ENCODE measurements at places on chromosomes 2 and 18. TPM values are rescaled to one million over a fixed set of nuclear protein-coding genes. Genes with fewer than 3 reads are reported as not detected.

Gene TTR
- total RNA-seq = not detected

Gene CXCR1
- 0.54 TPM for total RNA-seq

Gene IL36B
- total RNA-seq = not detected

Gene CNDP1
- total RNA-seq = not detected

Gene TUBA4B
- total RNA-seq = not detected

Gene CHRNG
- total RNA-seq = not detected

Gene ADAM23
- 0.32 TPM for total RNA-seq

Gene TMEM178A
- total RNA-seq = not detected

Gene NDC80
- 101 TPM for total RNA-seq

Gene OTX1
- 0.26 TPM for total RNA-seq

Gene LRRTM4
- total RNA-seq = not detected

DNA sequence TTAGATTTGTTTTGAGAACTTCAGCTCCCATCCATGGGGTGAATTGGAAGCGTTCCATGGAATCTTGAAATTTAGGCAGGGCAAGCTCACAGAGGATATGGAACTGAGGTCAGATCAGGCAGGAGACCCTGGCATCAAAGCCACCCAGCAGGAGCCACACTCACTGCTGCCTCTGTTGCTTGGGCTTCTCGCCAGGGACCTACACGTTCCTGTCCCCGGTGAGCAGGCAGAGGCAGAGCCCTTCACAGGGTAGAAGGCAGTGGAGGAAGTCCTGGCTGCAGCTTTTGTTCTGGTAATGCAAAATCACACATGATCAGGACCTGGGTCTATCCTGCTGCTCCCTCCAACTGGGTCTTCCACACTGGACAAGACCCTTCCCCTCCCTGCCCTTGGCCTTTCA is 42.1 kb downstream of the CAPN13 start:
- no peaks in the 10 kb centered on the region for H3K4me1 ChIP-seq
- no peak for DNase-seq
- H3K36me3 ChIP-seq = no peaks in the 10 kb centered on the region

- no peak overlapping the region for H3K4me3 ChIP-seq
- DNase-seq = no peak
- peaks cover 7% of the 10 kb centered on the region for H3K4me1 ChIP-seq
- H3K27ac ChIP-seq = no peak overlapping the region
- peaks cover 7% of the 10 kb centered on the region for H3K36me3 ChIP-seq
These were observed 9.5 kb downstream of the INPP1 start for GRCh38 chr2:190352668-190353536.

DNA sequence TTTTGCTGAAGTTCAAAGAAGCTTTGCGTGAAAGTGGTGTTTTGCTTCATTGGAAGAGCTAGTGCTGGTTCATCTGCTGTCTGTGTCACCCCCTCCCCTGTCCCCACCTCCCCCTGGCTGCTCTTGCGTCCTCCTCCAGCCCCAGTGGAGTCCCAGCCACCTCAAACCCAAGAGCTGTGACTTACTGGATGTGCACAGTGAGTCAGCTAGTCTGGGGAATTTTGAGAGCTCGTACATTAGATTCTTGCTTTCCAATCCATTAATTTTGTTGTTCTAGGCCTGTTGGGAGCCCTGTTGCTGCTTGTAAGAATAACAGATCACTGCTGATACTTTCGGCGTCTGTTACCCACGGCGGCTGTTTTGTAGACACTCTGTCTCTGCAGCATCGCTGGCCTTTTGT is 412.1 kb downstream of the TSN start:
- no peak overlapping the region for H3K4me3 ChIP-seq
- H3K27ac ChIP-seq = no peak overlapping the region
- no peaks in the 10 kb centered on the region for H3K4me1 ChIP-seq

GRCh38 chr2:238891457-238892203 is 43.7 kb downstream of the TWIST2 start:
- H3K4me1 ChIP-seq = no peaks in the 10 kb centered on the region
- H3K27ac ChIP-seq = no peak overlapping the region

DNA sequence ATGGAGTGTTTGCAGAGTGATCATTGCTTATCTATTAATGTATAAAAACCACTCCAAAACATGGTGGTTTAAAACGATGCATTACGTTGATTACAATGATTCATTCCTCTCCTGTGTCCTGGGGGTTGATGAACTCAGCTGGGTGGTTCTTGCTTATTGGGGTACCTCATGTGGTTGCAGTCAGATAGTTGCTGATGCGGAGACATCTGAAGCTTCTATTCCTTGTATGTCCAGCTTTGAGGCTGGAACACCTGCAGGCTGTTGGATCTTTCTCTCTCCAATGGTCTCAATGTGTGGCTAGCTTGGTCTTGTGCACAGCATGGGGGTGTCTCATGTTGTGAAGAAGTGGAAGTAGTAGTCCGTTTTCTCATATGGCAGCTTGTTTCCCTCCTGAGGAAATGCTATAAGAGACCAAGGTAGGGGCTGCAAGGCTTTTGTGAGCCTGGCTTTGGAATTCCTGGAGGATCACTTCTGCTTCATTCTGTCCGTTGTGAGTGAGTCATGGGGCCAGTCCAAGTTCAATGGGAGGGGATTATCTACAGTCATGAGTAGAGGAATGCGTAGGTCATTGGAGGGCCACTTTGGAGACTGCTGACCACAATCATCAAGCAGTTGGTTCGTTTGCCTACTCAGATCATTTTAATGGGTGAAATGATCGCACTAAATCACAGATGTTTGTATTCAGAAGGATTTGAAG is 601.0 kb downstream of the SLC4A3 start:
- no peak overlapping the region for H3K4me3 ChIP-seq
- no peaks in the 10 kb centered on the region for H3K36me3 ChIP-seq
- no peak overlapping the region for H3K27ac ChIP-seq

GRCh38 chr2:226115832-226116200 is 683.8 kb downstream of the IRS1 start:
- H3K27ac ChIP-seq = no peak overlapping the region
- H3K4me3 ChIP-seq = no peak overlapping the region
- no peak for DNase-seq
- H3K4me1 ChIP-seq = no peaks in the 10 kb centered on the region
- no peaks in the 10 kb centered on the region for H3K36me3 ChIP-seq

GRCh38 chr2:58535990-58536389 is 294.9 kb upstream of the FANCL start:
- no peak overlapping the region for H3K4me3 ChIP-seq
- no peaks in the 10 kb centered on the region for H3K4me1 ChIP-seq
- no peak for DNase-seq
- H3K27ac ChIP-seq = no peak overlapping the region
- H3K27me3 ChIP-seq = peaks cover 8% of the 10 kb centered on the region

DNA sequence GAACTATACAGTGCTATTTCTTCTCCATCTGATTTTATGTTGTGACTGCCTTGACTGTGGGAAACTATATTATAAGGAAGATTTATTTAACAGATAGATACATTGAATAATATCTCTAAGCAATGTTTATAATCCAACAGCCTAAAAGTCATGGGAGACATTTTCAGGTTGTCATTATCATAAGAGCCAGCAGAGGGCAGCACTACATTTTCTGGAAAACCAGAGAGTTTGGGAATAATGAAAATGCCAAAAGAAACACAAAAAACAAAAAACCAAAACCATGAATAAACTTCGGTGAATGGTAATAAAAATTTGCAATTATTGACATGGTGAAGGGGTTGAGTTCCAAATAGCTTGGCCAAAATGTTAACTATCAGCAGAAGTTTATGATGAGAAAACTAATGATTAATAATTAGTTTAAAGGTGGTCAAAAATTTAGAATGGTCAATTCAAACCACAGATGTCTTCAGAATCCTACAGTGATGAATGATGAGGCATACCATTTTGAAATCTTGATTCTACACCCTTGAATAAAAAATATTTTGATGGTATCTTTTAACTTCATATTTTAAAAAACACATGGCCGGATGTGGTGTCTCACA is 4.7 kb downstream of the EEF1B2 start:
- no peak overlapping the region for H3K4me3 ChIP-seq
- no peak overlapping the region for H3K27ac ChIP-seq
- no peaks in the 10 kb centered on the region for H3K27me3 ChIP-seq

- peaks cover 54% of the 10 kb centered on the region for H3K27me3 ChIP-seq
- no peak for DNase-seq
- no peaks in the 10 kb centered on the region for H3K36me3 ChIP-seq
- no peak overlapping the region for H3K4me3 ChIP-seq
These were observed 9.0 kb downstream of the MALL start for GRCh38 chr2:110106642-110107041.

- peaks cover 45% of the 10 kb centered on the region for H3K4me1 ChIP-seq
- no peaks in the 10 kb centered on the region for H3K27me3 ChIP-seq
- H3K4me3 ChIP-seq = no peak overlapping the region
- H3K36me3 ChIP-seq = peaks cover 30% of the 10 kb centered on the region
- no peak overlapping the region for H3K27ac ChIP-seq
These were observed 118.7 kb downstream of the HAUS1 start for GRCh38 chr18:46222710-46223360.

Data from activated CD8-positive, alpha-beta memory T cell treated with anti-CD3 and anti-CD28 coated beads, Interleukin-2, amount 10 ng/mL, durations not matched to agents 7 days and 5 days (primary cell).